ENCODE measurements at places on chromosomes 5 and 9. TPM values are rescaled to one million over a fixed set of nuclear protein-coding genes. Genes with fewer than 3 reads are reported as not detected.
A peak's percentile ranks its signal among the peaks of the same experiment; 100 is the strongest.

NTNG2 gene
- 2.2 TPM for total RNA-seq

- peak overlapping the region; percentile 77 for H3K27ac ChIP-seq
- H3K4me3 ChIP-seq, result no peak overlapping the region
- peaks cover 24% of the 10 kb centered on the region for H3K36me3 ChIP-seq
- no peak for ATAC-seq
- no peaks in the 10 kb centered on the region for H3K27me3 ChIP-seq
These were observed 48.0 kb upstream of the SAP30L start for GRCh38 chr5:154397652-154398406.

EQTN gene
- not detected for total RNA-seq

DNA sequence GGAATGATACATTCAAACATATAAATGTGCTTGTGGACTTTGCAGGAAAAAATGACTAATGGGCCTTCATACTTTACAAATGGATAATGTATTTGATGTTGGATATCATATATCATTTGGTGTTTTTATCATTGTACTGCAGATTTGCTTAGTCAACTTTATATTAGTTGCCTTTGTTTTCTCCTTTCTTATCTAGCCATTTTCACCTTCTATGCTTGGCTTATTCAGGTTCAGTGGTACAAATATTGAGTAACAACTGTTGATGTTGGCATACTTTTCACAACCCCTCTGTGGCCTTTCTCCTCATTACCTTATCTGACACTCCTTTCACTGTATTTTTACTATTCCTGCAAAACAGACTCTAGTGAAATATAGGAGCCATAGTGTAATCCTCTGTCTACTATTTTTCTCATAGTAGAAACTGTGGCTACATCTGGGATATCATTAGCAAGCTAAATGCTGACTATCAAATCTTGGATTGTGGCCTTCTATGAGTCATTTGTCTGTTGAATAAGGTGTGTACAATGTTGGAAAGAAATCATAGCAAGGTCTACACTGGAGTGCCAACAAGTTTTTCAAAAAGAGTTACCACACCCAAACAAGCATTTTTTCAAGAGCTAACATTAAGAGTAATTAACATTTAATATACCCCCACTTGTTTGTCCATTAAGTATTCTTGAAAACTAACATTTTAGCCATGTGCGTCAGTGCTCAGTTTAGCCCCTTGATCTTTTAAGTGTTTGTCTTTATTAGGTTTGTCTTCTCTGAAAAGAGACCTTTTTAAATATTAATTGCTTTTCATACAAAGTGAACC is 330.1 kb downstream of the ADGRV1 start:
- no peak overlapping the region for H3K27ac ChIP-seq
- H3K36me3 ChIP-seq, result no peaks in the 10 kb centered on the region
- no peaks in the 10 kb centered on the region for H3K4me1 ChIP-seq
- no peak for ATAC-seq
